Epithelial cell of prostate (primary cell): ENCODE measurements at places on chromosomes 6 and 20.
A peak's percentile ranks its signal among the peaks of the same experiment; 100 is the strongest.

DNA sequence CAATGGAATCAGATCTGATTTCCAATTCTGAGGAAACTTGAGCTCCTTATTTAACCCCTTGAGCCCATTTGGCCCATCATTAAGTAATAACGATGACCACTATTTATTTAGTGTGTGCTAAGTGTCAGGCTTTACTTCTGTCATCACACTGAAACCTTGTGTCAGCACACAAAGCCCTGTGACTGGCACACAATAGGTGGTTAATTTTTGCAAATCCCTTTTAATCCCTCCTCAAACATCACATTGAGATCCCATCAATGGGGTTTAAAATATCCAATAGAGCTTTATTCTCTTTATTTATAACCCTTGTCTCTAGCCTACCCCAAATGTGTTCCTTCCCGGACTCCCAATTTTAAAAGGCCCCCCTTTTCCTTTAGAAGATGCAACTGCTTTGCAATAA is 656.8 kb upstream of the CHD6 start:
- no peak for DNase-seq

DNA sequence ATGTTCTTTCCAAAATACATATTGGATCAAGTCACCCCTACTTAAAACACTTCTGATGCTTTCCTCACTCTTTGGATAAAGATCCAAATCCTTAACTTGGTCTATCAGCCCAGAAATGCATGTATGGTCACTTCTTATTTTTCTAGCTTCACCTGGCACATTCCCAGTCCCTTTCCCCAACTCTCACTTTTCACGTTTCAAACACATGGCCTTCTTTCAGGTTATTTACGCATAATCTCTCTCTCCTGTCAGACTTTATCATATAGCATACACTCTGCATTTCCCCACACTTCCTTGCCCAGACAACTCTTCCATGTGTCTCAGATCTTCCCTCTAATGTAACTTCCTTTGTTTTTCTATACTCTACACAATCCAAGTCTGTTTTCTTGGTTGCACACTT is 12.8 kb downstream of the PHIP start:
- no peak for DNase-seq

DNA sequence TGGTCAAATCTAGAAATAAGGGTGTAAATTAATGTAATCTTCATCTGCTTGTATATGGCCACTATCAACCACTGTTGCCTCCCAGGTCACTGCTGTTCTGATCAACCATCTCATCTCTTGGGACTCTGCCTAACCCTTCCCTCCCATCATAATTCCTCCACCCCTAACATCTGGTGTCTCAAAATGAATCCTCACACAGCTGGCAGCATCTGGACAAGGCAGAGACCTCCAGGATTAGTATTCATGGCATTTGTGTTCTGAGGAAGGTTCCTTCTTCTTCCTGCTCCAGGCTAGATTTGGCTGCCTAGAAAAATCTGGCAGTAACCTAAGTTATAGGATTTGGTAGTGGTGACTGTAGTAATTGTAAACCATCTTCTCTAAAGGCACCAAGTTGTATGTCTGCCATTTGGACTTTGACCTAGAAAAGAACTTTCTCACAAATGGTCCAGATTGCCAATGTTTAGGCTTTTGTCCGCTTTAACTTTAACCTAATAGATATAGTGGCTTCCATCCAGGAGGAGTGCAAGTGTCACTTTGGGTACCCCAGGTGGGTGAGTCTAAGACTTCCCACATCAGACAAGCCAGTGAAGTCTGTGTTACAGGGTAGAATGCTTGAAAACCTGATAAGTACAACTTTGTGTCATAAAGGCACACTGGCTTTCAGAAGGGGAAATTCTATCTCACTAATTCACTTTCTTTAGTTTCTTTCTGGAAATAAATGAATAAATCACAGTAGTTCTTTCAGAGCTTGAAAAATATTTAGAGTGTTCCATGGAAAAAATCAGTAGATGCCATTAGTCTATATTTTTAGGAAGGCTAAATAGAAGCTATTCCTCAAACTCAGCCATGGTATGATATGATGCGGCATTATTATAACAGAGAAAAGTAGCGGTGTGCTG is 3.0 kb upstream of the PHACTR2 start:
- DNase-seq, result no peak

DNA sequence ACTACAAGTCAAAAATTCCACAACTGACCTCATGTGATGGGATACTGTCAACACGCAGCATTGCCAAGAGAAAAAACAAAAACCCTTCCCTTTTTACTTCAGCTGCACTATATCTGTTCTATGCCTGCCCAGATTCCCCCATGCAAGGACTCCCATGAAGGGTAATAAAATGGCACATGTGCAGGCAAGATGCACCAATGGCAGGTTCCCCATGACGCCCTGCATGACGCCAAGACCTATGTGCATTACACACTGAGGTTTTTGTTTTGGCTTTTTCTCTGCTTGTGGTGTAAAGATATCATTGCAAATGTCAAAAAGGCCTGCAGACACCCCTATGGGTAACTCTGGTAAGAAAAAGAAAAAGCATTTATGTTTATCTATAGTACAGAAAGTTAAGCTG is 403.4 kb downstream of the HDGFL1 start:
- DNase-seq, result no peak

- no peak for DNase-seq
These were observed 53.0 kb downstream of the LINC00237 start for GRCh38 chr20:21053002-21053762.

DNA sequence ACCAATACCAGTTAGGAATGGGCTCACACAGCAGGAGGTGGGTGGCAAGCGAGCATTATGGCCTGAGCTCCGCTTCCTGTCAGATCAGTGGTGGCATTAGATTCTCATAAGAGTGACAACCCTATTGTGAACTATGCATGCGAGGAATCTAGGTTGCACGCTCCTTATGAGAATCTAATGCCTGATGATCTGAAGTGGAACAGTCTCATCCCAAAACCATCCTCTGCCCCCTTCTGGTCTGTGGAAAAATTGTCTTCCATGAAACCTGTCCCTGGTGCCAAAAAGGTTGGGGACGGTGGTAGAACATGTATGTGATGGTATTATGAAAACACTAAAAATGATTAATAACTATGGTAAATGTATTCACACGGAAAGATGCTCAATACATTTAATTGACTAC is 99.7 kb upstream of the HIVEP1 start:
- no peak for DNase-seq

DNA sequence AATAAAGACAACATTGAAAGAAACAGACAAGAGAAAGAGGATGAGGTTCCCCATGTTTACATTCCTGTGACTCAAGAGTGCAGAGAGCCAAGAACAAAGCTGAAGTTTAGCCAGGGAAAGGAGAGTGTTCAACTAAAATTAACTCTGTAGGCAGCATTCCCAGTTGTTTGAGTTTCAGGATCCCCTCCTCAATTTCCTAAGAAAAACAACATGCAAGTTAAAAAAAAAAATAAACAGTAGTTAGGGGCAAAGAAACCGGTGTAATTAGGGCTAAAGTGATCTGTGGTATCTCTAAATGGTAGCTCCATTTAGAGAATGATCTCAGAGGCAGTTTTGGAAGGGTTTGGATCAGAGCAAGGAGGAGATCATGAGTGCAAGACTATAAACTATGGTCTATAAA is 30.9 kb upstream of the RAB23 start:
- DNase-seq, result no peak

GRCh38 chr6:68754681-68755213 is 119.7 kb downstream of the ADGRB3 start:
- DNase-seq, result no peak

GRCh38 chr6:56567501-56567900 is 75.2 kb downstream of the DST start:
- DNase-seq, result no peak

DNA sequence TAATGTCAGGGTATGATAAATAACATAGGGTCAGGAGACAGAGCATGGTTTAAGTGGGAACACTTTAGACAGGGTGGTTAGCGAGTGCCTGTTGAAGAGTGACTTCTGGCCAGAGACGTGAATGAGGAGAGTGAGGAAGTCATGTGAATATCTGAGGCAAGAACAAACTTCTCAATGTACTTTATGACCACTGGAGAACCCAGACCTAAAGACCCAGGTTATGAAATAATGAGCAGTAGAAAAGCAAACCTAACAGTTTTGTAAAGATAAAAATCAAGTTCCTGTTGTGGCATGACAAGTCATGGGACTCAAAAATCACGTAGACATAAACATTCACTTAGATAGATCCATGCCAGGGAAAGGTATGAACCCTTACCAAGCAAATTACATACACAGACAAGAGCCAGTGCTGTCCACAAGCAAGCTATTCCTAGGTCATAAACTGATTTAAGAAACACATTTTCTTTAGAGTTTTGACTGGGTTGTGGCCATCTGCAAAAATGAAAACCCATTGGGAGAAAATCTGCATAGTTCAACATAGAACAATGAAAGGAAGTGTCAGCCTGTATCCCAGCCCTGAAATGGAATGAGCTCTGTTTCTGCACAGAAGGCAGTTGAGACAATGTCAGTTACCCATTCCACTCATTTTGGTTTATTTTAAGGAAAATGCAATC is 2.2 kb upstream of the MYCT1 start:
- DNase-seq, result no peak

- DNase-seq, result no peak
These were observed 47.7 kb downstream of the MMUT start for GRCh38 chr6:49415358-49415757.

- no peak for DNase-seq
These were observed 21.1 kb downstream of the TPD52L1 start for GRCh38 chr6:125174626-125175025.

- DNase-seq, result peak; percentile 6
These were observed 160.1 kb downstream of the ZFAND3 start for GRCh38 chr6:37979392-37980221.

- DNase-seq, result no peak
These were observed 54.6 kb downstream of the GMPR start for GRCh38 chr6:16292942-16293341.

GRCh38 chr20:45067558-45067957 is 33.4 kb downstream of the KCNS1 start:
- no peak for DNase-seq

DNA sequence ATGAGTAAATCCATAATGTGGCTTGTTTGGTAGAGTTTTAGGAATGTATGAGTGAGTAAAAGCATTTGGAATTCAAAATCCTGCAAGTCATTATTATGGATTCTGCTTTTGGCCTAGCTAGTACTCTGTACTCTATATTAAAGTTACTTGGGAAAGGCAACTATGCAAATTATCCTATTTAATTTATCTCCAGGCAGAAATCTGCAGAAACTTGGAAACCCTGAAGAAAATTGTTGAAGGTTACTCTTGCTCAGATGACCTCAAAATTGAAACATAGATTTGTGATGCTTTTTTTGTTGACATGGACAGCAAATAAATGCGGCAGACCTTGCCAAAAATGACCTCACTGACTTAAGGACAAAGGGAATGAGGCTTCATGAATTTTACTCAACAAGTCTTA is 477.1 kb upstream of the EYS start:
- DNase-seq, result no peak

DNA sequence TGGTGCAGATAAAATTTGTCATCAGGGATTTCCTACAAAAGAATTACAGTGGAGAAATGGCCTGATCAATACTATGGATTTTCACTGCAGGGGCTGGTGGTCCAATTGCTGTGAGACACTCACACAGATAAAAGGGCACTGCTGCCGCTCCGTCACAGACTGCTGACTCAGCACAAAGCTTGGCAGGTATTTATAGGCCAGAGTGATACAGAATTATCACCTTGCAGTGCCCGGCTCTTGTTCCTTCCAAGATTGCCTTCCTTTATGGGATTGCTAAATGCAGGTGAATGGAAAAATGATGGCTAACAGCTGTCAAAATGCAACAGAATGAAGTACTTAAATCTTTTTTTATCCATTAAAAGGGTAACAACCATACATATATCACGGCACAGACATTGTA is 247.8 kb upstream of the ZFP64 start:
- DNase-seq, result no peak

GRCh38 chr6:93176070-93176469 is 243.3 kb downstream of the EPHA7 start:
- no peak for DNase-seq

GRCh38 chr6:163529605-163530004 is 115.1 kb downstream of the QKI start:
- DNase-seq, result peak; percentile 14

DNA sequence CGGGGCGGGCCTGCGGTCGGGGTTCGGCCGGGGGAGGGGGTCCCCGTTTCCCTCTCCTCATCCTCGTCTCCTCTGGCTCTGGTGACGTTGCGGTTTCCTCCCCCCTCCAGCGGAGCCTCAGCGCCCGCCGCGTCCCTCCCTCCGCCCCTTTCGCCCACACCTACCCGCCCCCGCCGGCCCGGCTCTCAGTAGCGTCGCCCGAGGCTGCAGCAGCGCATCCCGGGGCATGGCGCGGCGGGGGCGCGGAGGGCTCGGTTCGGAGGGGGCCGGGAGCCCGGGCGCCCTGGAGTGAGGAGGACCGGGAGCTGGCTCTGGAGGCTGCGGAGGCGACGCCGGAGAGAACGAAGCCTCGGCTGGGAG is at the start of gene DSE:
Gene DSE, plus strand, starts transcription at position 188 of the 360 bp plus-strand sequence. CDS start 28,304 bp downstream, outside the sequence.
- DNase-seq, result peak; percentile 48

DNA sequence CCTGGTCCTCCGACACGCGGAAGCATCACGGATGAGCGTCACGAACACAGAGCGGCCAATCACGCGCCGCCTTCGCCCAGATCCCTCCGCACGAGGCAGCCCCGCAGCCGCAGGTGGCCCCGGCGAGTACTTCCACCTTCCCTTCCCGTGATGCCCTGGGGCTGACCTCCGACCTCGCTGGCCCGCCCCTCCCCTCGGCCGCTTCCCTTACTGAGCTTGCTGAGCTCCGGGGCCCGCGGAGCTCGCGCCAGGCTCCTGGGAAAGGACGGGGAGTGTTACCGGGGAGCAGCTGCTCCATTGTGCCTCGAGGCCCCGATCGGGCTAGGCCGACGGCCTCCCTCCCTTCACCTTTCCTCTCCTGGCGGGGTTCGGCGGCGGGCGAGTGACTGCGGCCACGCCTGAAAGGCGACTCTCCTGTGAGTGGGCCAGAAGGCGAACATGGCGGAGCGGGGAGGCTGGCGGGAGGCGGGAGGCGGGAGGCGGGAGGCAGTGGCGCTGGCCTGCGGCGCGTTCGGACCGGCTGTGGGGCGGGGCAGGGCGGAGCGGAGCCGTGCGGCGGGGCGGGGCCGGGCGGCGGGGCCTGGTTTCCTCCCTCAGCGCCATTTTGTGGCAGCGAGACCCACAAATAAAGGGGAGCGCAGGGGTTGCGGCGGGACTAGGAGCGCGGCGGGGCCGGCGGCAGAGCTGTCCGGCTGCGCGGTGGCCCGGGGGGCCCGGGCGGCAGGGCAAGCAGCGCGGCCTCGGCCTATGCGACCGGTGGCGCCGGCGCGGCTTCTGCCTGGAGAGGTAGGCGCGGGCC is at the start of gene WTAP:
Gene WTAP, plus strand, starts transcription at position 589 of the 799 bp plus-strand sequence. CDS start 8,760 bp downstream, outside the sequence.
- DNase-seq, result peak; percentile 91

- DNase-seq, result no peak
These were observed 111.4 kb upstream of the ATXN1 start for GRCh38 chr6:16872543-16873235.

- no peak for DNase-seq
These were observed 753.9 kb downstream of the COL12A1 start for GRCh38 chr6:74451953-74452352.

GRCh38 chr20:45518282-45518681 is 2.9 kb upstream of the SPINT3 start:
- peak; percentile 71 for DNase-seq

GRCh38 chr6:9057937-9058336 is 622.6 kb upstream of the SLC35B3 start:
- DNase-seq, result no peak
